ENCODE measurements at places on chromosomes 12 and 14.

DNA sequence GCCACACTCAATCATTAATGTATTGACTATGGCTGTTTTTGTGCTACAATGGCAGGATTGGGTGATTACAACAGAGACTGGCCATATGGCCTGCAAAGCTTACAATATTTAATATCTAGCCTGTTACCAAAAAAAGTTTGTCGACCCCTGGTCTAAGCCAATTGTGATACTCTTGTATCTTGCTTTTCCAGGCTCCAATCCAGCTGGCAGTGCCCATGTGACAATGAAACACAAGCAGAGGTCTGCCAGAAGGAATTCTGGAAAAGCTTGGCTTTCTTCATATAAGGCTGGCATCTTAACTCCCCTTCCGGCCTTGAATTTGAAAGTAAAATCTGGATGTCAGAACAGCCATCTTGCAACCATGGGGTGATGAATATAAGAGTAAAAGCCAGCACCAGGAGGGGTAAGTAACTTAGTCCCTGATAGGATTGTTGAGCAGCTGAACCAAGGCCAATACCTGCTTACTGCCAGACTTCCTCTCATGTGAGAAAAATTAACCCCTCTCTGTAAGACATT lies 458.7 kb downstream of the TMTC2 start:
- DNase-seq = no peak

- no peak for DNase-seq
These were observed 112.6 kb downstream of the PRIMA1 start for GRCh38 chr14:93675651-93676050.

- DNase-seq = no peak
These were observed 321.9 kb downstream of the SYT1 start for GRCh38 chr12:79186506-79186905.

DNA sequence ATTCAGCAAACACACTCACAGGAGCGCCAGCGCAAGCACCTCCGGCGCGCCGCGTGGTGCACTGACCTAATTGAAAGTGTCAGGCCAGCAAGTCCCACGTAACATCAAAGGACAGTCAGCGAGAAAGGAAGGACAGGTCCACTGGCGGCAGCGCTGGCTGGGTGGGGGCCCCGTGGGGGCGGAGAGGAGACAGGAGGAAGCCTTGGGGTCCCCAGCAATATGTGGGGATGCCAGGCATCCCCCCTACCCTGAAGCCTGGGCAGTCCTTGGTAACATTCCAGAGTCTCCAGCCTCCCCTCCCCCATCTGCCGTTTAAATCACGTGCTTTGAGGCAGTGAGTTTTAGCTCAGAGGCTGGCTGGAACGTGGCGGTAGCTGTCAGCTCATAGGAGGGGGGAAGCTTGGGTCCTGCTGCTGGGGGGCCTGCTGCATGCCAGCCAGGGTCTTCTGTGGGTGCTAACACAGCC lies 159.2 kb downstream of the CALM1 start:
- DNase-seq = no peak

DNA sequence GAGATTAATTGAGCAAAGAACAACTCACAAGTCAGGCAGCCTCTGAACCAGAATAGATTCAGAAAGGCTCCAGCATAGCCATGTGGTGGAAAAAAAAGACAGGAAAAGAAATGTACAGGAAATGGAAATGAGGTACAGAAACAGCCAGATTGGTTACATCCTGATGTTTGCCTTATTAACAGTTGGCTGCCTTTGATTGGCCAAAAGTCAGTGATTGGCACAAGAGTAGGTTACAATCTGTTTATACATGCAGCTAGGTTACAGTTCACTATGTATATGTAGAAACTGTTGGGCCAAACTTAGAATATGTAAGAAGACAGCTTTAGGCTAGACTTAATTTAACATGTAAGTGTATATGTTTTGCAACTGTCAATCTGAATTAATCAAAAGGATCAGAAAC lies 118.9 kb downstream of the UNC79 start:
- no peak for DNase-seq

- DNase-seq = peak; percentile 96
These were observed 11.0 kb downstream of the ASB2 start for GRCh38 chr14:93965287-93965821.

- peak; percentile 56 for DNase-seq
These were observed 54.0 kb downstream of the CLIP1 start for GRCh38 chr12:122368361-122369073.

DNA sequence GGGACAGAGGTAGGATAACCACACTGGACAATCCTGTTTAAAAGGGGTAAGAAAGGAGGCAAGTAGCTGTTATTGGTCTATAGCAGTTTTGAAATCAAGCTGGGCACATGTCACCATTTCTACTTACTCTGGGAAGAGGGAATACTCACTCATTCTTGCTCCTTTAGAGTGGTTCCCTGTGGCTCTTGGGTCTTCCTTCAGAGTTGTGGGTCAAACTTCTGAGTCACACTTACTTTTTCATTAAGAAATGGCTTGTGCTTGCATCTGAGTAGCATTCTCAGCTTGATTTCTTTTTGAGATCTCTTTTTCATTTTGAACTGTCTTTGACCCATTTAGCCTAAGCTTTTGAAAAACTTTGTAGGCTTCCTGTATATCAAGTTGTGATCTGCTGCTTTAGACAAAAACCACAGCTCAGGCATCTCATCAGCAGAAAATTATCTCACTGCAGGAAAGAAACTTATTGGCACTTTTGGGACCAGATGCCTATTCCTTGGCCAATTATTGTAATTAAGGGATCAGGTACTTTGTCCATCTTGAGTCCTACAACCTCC lies 122.2 kb downstream of the AEBP2 start:
- DNase-seq = peak; percentile 8

DNA sequence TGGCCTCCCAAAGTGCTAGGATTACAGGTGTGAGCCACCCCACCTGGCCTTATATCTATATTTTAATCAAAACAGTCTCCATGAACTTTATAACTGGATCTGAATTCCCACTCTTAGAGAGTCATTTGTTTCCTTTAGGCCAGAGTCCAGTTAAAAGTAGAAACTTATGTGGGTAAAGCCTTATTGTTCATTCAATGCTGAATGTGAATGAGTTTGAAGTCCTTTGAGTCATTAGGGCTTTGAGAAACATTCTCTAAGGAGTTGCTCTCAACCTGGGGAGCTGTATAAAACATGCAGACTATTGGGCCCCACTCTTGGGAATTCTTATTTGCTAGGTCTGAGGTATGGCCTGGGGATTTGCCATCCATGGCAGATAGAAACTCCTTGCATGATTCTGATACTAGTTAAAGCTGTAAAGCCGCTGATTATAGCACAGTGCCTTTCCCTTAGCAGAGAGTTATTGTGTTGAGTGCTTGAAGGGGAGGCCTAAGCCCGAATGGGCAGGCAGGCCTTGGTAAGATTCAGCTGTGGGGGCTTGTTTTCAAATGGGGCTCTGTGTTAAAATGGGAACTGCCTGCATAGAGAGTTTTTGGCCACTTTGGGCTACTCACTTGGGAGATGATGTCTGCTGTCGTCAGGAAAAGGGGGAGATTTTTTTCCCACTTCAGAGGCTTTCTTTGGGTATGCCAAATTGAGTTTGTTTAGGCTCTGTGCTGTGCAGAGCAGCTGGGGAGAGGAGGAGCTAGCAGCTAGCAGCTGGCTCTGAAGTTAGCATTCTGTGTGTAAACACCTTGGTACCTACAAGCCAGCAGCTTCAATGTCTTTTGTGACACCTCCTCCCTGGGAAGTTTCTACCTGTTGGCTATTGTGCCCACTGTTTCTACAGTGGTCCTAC lies 117.5 kb downstream of the DACT1 start:
- no peak for DNase-seq

DNA sequence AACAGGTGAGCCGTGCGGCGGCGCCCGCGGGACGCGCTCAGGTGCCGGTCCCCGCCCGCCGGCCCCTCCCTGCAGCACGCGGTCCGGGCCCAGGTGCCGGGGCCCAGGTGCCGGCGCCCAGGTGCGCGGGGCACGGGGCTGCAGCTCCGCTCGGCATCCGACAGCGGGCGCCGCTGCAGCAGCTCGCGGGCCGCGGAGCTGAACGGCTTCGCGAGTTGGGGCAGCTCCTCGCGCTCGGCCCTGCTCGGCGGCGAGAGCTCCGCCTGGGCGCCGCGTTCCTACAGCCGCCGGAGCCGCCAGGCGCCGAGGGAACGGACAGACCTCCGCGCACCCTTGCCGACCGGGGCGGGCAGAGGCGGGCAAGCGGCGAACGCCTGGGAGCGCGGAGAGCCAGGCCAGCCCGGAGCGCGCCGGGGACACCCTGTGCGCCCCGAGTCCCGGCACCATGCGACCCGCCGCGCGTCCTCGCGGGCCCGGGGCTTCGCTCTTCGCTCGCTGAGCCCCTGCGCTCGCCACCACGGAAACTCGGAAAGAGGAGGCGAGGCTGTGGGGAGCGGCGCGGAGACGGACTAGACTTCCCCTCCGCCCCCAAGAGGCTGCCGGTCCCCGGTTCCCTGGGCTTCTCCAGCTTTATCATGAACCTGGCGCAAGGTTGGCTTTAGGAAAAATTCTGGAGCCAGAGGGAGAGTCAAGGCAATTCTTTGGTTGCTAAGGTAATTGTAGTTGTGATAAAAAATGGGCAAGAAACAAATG lies at the start of gene RGS6:
RGS6 (plus strand) TSS at position 201 of the 753 bp plus-strand sequence.
- DNase-seq = peak; percentile 6

DNA sequence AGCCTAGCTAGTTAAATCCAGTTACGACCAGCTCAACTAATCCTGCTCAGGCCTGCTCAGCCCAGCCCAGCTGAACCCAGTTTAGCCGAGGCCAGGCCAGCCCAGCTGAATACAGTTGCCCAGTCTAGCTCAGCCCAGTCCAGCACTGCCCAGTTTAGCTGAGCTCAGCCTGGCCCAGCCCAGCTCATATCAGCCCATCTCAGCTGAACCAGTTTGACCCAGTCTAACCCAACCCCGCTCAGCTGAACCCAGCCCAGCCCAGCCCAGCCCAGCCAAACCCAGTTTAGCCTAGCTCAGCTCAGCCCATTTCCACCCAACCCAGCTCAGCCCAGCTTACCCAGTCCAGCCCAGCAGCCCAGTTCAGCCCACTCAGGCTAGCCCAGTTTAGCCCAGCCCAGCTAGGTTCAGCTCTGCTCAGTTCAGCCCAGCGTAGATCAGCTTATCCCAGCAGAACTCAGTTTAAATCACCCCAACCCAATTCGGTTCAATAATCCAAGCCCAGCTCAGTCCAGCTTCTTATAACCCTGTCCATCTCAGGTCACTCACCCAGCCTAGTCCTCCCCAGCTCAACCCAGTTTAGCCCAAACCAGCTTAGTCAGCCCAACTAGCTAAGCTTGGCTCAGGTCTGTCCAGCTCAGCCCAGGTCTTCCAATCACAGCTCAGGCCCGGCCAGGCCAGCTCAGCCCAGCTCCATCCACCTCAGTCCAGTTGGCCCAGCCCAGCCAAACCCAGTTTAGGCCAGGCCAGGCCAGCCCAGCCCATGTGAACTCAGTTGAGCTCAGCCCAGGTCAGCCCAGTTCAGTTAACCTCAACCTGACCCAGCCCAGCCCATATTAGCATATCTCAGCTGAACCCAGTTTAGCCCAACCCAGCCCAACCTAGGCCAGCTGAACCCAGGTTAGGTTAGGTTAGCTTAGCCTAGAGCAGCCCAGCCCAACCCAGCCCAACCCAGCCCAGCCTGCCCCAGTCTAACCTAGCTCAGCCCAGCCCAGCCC lies 76.7 kb downstream of the TMEM121 start:
- DNase-seq = no peak

- DNase-seq = no peak
These were observed 383.6 kb downstream of the BCAT1 start for GRCh38 chr12:24565300-24565699.

DNA sequence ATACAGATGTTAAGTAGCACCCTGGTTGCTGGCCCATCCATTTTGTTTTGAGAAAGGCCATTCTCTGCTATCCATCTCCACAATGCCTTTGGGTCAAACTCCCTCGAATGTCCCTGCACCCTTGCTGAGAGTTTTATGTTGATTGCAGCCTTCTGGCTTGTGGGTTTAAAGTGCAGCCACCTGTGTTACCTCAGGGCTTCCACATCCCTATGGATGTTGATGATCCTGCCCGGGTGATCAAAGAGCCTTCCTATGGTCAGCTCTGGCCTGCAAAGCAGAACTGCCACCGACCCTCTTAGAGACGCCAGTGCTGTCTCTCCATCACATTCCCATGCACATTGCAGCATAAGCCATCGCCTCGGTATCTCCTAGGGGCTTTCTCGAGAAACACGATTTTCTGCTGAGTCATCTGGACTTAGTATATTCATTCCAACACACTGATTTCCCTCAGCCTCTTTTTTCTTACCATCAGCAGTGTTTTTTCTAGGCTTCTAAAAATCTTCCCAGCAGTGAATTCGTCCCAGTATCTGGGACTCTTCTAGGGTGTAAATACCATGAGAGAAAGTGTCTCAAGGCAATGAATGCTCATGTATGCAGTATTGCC lies 585.7 kb upstream of the TMEM132C start:
- no peak for DNase-seq

DNA sequence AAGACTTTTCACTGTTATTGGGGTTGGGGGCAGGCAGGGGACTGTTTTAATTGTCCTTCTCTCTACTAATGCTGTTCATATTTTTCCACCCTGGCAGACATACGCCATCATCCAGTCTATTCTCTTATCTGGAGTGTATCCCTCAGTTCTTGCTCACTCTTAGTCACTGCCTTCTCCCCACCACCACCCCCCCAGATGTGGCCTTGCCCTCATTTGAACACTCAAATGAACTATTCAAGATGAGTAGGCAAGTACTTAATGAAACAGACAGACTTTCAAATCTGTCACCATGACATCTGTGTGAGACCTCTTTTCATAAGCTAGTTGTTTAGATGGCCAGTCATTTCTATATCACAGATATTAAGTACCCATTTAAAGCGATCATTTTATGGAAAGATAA lies 10.1 kb downstream of the NUDT4 start:
- DNase-seq = peak; percentile 65

DNA sequence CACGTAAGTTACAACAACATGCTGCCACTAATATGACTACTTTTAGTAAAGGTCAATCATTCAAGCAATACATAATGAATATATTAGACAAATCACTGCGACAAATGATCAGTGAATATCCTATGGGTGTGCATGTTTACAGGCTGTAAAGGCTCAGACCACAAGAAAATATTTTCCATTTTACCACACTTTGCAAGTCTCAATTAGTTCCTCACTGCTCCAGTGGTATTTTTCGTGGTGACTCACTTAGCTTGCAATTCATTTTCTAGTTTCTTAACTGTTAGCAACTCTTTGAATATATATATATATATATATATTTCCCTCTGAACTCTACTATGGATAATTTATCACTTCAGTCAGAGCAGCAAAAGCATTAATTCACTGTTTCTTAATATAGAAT lies 96.9 kb downstream of the EML5 start:
- peak; percentile 4 for DNase-seq

- DNase-seq = peak; percentile 8
These were observed 73.9 kb upstream of the TBX5 start for GRCh38 chr12:114479831-114480230.

- peak; percentile 40 for DNase-seq
These were observed 143.1 kb upstream of the MYL2 start for GRCh38 chr12:111063295-111064026.

GRCh38 chr14:38233218-38233617 lies 22.7 kb downstream of the CLEC14A start:
- no peak for DNase-seq

- DNase-seq = peak; percentile 89
These were observed 19.3 kb downstream of the NFKBIA start for GRCh38 chr14:35385042-35385839.

GRCh38 chr12:32255588-32255987 lies 143.8 kb upstream of the FGD4 start:
- DNase-seq = no peak
